ENCODE measurements at places on chromosomes 12 and 14.

GRCh38 chr14:77077040-77077439 lies 21.0 kb upstream of the CIPC start:
- no peak for DNase-seq

DNA sequence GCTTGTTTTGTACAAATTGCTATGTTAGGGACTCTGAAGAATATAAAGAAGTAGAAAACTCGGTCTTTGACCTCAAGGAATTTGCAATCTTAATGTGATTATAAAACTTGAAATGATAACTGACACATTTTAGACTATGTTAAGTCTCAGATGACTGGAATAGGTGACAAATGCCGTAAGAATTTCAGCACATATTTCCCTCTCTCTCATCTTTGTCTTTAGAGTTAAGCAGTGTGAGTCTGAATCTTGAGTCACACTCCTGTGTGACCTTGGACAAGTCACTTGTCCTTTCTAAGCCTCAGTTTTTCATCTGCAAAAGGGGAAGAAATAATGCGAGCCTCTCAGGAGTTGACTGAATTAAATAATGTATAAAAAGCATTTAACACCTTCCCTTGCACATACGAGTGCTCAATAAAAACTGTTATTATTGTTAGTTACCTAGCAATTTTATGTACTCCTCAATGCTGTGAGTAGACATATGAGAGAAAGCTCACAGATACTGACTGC lies 103.7 kb downstream of the DYRK2 start:
- no peak for DNase-seq

GRCh38 chr12:44464180-44464579 lies 411.9 kb downstream of the NELL2 start:
- DNase-seq = no peak

DNA sequence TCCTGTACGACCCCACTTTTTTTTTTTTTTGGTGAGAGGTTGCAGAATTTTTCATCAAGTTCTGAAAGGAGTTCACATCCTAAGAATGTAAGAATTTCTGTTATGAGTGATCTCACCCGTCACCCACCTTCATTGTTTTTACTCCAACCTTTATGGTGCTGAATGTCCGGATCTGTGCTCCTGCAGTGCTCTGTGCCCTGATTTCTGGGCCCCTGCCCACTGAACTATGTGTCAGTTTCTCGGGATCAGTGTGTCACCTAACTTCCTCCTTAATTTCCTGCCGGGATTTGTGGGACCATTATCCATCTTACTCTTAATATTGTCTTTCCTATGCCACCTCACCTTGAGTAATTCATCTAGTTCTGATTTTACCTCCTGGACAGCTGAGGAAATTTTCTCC lies 11.6 kb downstream of the RASSF8 start:
- DNase-seq = no peak

Measured in activated CD8-positive, alpha-beta memory T cell treated with anti-CD3 and anti-CD28 coated beads for 24 hours (primary cell).